ENCODE measurements at places on chromosomes 11 and 22.

DNA sequence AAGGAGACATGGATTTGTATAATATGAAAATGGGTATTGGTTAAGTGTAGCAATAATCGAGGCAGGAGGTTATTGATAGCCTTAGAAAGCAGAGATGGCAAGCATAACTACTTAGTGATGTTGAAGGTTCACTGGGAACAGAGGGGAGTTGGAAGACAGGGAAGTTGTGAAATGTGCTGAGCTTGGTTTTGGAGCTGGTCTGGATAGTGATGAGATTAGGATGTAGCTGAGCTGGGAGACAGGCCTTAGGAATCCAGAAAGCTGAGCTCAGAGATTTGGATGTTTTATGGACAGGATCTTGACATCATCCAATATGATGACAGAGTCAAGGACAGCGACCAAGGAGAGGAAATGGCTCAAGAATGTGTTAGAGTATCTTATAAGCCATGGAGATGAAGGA, 113.1 kb downstream of the ARHGAP42 start:
- DNase-seq, result no peak

DNA sequence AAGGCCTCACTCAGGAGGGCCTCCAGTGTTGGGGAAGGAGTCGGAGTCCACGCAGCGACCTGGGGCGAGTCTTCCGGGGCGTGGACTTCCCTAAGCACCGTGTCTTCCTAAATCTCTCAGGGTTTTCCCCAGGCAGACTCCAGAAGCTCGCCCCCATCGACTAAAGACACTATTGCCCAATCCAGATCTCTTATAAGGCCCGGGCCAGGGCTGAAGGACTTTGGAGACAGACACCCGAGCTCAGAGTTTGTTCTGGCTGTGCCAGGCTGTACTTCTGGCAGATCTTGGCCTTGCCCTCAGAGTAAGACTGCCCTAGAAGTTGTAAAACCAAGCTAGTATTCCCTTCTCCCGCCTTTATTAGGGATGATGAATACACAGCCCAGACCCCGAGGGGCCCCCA, 191.4 kb downstream of the BUD13 start:
- DNase-seq, result no peak

DNA sequence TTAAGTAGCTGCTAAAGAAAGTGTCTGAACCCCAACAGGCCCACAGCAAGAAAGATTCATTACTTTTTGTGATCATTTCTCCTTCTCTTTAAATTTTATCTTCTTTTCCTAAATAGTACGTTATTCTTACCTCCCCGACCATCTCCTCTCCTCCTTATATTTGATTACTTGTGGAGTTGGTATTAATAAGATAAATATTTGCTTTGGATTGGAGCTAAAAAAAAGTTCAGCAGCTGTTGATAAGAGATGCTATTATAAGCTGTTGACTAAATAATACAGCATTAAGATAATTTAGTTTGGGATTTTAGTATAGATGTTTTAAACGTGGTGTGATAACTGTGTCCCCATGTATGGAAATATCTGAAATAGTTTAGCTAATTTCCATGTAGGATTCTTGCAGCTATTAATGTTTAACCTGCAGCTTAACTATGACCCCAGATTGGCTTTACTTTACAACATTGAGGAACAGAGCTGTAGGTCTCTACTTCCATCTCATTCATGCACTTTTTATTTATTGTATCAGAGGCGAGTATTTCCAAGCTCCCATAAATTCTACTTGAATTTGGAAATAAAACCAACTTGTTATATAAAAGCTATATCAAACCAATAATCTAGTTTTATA, 37.8 kb downstream of the ZNF143 start:
- no peak for DNase-seq

DNA sequence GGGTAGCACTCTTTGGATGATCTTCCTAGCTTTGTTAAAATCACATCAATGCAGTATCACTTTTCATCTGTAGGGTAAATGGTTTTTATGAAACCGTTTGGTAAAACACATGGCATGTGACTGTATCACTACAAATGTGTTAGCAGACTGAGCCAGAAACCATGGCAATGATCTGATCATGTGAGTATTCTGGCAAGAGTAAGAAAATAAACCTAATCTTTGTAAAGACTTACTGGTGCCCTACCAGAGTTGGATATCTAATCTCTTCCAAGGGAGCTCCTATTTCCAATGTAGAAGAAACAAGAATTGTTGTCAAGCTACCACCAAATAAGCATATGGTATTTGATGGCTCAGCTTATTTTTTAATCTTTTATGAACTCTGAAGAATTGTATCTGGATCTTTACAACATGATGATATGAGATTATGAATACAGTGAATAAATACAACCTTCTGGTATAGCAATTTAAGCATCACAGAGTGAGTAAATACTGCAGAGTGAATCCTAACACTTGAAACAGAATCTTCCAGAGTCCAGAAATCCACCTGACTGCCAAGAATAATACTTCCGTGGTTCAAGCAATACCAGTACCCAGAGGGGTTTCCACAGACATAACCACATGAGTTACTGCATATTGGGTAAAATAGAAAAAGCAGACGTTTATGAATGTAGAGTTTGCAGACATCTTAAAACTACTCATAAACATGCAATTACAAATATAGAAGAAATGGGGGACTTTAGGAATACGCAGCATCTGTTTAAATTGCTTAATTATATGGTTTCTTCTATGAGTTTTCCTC, 238.8 kb downstream of the TTC28 start:
- no peak for DNase-seq

DNA sequence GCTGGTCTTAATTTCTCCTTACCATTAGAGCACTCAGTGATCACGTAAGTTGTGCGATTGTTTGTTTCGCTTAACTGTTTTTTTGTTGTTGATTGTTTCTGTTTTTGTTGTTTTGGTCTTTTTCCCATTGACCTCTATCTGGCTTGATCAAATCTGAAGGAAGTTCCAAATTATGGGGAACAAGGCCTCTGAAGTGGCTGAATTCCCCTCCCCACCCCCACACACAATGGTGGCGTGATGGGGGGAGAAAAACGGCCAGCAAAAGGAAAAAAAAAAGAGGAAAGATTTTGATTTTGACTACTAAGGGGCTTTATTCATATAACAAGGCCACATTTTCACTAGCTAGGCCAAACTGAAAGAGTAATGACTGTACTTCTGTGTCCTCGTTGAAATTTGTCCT, 53.6 kb downstream of the OSBPL5 start:
- no peak for DNase-seq

GRCh38 chr22:48749555-48750227, 1078.0 kb downstream of the BRD1 start:
- no peak for DNase-seq

DNA sequence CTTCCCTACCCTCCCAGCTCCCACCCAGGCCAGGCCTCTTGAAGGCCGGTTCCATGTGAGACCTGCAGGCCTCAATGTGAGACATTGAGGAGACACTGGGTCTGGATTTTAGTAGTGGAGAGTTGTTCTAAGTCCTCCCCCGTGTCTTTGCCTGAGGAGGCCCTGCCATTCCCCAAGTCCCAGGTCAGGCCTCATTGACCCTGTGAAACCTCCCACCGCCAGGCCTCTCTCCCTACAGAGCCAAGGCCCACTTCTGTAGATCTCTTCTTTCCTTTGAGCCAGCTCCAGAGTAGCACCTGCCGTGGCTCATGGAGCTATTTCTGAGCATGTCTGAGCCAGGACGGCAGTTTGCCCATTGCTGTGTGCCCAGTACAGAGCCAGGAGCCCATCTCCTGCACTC, 1419.6 kb downstream of the TBC1D22A start:
- DNase-seq, result no peak

DNA sequence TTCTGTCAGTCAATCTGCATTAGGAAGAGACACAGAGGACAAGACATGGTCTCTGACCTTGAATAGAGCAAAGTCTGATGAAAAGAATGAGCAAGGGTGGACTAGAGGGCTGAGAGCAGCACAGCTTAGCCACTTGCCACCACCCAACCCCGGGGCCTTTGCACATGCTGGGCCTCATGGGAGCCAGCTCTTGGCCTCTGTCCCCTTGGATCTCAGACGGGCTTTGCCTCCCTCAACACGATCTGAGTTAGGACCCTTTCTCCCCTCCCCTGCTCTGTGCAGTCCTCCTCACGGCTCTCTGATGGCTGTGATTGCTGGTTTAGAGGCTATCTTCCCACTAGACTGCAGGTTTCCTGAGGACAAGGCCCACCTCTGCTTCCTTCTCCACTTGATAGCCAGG, 131.6 kb upstream of the B3GAT1 start:
- no peak for DNase-seq

DNA sequence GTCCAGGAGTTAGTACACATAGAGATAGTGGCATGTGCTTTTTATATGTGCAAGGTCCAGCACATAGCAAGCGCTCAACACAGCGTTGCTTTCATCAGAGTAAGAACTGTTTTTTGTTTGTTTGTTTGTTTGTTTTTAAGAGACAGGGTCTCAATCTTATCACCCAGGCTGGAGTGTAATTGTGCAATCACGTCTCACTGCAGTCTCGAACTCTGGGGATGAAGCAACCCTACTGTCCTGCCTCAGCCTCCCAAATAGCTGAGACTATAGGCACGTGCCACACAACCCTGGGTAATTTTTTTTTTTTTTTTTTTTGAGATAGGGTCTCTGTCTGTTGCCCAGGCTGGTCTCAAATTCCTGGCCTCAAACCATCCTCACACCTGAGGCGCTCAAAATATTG, 10.8 kb downstream of the TCN2 start:
- no peak for DNase-seq

DNA sequence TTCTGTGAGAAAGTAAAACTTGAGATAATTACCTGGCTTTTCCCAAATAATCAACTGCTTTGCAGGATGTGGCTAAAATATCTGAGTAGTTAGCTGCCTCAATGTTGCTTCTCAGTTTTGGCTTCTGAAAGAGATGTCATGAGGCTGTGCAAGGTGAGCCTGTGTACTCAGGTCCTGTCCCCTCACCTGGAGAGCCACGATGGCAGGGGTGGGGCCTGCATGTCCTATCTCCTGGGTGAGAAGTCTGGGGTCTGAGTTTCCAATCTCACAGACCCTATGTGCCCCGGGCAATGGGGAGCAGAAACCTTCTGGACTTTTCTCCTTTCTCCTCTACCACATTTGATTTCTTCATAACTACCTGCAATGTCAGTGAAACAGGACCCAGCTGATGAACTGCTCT, 338.6 kb upstream of the B3GAT1 start:
- DNase-seq, result no peak

GRCh38 chr11:134995741-134996140, 583.7 kb upstream of the B3GAT1 start:
- DNase-seq, result no peak

DNA sequence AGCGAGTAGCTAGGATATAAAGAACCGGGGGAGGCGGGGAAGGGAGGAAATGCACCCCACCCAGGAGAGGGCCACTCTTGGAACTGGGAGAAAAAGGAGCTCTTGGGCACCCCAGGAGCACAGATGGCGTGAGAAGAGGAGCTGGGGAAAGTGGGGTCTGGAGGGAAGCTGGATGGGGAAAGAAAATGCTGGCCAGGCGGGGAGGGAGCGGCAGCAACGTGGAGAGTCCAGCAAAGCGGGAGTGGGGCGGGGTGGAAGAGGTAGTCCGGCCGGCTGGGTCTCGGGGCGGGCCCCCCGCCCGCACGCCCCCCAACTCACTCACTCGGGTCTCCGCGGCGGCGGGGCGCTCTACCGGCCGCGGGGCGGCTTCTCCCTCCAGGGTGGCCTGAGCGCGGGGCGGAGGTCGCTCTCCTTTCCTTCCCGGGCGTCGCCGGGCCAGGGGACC, 522 bp downstream of the TOB2 start:
- DNase-seq, result no peak

DNA sequence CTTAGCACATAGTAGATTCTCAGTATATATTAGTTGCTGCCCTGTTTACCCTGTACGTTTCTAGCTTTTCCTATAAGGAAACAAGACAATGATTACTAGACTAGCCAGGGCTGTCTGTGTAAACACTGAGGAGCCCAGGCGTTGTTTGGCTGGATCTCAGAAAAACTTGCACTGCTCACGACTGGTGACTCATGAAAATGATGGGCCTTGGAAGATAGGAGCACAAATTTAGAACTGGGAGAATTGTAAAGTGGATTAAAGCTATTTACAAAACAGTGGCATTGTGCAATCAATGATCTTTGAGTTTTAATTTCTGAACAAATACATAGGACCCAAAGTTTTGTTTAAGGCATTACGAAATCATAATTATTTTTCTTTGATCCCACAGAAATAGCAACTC, 276.9 kb downstream of the FAM76B start:
- no peak for DNase-seq

DNA sequence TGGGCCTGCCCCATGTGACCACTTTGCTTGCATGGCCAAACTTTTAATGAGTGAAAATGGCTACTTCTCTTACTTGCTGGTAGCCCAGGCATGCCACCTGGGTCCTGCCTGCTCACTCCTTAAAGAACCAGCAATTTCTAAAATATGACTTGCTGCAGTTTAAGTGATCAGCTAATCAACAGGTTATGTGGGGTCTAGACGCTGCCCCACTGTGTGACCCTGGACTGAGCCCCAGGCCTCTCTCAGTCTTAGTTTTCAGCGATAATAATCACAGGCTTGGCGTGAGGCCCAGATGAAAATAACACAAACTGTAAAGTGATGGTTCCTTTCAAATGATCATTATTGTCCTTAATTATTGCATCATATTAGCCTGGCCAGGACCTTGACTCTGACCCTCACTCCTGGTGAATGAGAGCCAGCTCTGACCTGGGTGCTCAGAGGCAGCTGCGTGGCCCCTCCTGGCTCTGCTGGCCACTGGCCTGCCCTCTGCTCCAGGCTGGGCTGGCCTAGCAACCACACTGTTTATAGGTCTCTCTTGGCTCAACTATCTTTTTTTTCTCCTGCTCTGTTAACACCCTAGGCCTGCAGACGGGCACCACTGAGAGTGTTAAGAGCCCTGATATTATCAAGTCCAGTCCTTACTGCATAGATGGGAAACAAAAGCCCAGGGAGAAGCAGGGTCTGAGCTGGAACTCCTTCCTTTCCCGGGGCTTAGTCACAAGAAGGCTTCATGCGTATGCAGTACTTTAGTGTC, 89.7 kb downstream of the RRM1 start:
- no peak for DNase-seq

DNA sequence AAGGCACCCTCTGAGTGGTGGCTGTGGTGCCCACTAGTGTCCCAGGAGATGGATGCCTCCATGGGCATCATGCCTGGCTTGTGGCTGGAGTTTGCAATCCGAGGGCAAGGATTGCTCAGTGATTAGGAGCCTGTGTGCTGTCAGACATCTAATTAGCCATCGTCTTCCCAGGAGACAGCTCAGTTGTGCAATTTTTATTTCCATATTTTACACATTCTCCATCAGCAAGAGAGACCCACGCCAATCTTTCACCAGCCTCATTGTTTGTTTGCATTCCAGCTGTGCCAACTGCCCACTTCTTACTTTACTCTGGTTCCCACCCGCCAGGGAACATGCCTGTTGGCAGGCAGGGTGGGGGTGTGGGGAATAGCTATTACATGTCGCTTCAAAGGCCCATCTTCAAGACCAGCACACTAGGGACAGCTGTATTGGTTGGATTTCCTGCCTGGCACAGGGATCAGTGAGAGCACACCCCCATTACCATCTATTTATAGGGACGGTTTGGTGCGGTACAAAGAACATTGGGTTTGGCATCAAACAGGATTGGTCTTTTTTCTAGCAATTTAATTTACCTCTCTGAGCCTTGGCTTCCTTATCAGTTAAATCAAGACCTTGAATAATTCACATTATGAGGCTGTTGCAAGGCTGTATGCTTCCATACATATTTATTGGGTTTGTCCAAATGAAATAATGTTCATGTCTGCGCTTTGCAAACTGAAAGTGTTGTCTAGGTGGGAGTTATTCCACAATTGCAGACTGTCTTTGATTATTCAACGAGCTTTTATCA, 80.7 kb upstream of the NAV2 start:
- DNase-seq, result no peak
